Endothelial cell of umbilical vein (primary cell): ENCODE measurements at places on chromosomes 1 and 21. TPM values are rescaled to one million over a fixed set of nuclear protein-coding genes. Genes with fewer than 3 reads are reported as not detected.
A peak's percentile ranks its signal among the peaks of the same experiment; 100 is the strongest.

The FNDC5 gene
- 0.64 TPM in 1 of 2 replicates, not detected in the other for total RNA-seq

GRCh38 chr1:44660176-44660575, 14.1 kb downstream of the TMEM53 start:
- no peak overlapping the region for H3K4me3 ChIP-seq
- H3K36me3 ChIP-seq, result no peaks in the 10 kb centered on the region
- no peaks in the 10 kb centered on the region for H3K27me3 ChIP-seq
- H3K4me1 ChIP-seq, result no peaks in the 10 kb centered on the region

DNA sequence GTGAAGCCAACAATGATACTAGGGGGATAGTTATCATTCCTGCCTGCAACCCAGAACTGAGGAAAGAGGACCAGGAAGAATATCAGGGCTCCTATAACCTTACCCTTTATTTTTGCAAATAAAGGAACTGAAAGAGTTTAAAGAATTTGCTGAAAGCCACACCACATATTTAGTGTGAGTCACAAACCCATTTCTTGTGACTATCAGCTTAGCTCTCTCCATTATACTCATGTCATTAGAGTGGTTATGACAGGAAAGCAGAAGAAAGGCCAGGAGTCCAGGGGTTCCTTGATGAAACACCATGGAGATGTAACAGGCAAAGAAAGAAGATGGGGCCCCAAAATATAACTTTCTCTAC, 141.1 kb upstream of the SAMSN1 start:
- DNase-seq, result no peak
- peaks cover 10% of the 10 kb centered on the region for H3K4me1 ChIP-seq
- H3K4me3 ChIP-seq, result no peak overlapping the region

GRCh38 chr1:18398791-18399530, 81.8 kb upstream of the KLHDC7A start:
- no peaks in the 10 kb centered on the region for H3K36me3 ChIP-seq
- no peak for DNase-seq
- H3K4me1 ChIP-seq, result no peaks in the 10 kb centered on the region
- no peak overlapping the region for H3K4me3 ChIP-seq
- H3K27me3 ChIP-seq, result no peaks in the 10 kb centered on the region

GRCh38 chr1:245488346-245489129, 333.8 kb downstream of the KIF26B start:
- DNase-seq, result no peak
- H3K36me3 ChIP-seq, result no peaks in the 10 kb centered on the region
- no peaks in the 10 kb centered on the region for H3K4me1 ChIP-seq

- no peaks in the 10 kb centered on the region for H3K36me3 ChIP-seq
- H3K27ac ChIP-seq, result no peak overlapping the region
- H3K27me3 ChIP-seq, result no peaks in the 10 kb centered on the region
- no peak for DNase-seq
Observed at GRCh38 chr1:116556289-116557006, 14.4 kb downstream of the CD58 start.

DNA sequence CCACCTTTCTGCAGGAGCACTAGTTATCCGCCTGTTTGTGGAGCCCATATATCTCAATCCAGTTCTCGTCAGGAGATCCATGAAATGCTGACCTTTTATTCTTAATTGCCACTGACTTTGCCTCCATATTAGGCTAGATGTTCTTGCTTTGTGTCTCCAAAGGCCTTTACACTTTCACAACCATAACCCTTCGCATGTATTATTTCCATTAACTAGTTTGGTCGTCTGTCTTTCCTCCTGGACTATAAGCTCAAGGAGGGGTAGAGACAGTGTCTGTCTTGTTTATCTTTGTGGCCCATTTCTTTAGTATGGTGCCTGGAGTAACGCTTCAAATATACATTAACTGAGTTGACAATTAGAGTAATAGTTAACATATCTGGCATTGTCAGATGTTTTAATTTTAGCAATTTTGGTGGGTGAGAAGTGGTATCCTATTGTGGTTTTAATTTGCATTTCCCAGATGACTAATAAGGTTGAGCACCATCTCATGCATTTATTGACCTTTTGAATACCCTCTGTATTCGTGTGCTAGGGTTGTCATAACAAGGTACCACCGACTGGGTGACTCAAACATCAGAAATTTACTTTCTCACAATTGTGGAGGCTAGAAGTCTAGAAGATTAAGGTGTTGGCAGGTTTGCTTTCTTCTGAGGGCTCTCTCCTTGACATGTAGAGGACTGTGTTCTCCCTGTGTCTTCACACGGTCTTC, 21.7 kb upstream of the IL12RB2 start:
- H3K4me3 ChIP-seq, result no peak overlapping the region
- no peaks in the 10 kb centered on the region for H3K36me3 ChIP-seq
- peak; percentile 30 for DNase-seq
- H3K27ac ChIP-seq, result peak overlapping the region; percentile 45
- H3K27me3 ChIP-seq, result no peaks in the 10 kb centered on the region
- peaks cover 11% of the 10 kb centered on the region for H3K4me1 ChIP-seq

GRCh38 chr1:19785660-19786059, 14.1 kb downstream of the TMCO4 start:
- no peak overlapping the region for H3K4me3 ChIP-seq
- H3K36me3 ChIP-seq, result no peaks in the 10 kb centered on the region

The NVL gene
- 30.3 and 35.6 TPM in 2 replicates for total RNA-seq

The KRTAP13-1 gene
- not detected in 2 replicates for total RNA-seq

- DNase-seq, result no peak
- no peaks in the 10 kb centered on the region for H3K4me1 ChIP-seq
- H3K36me3 ChIP-seq, result no peaks in the 10 kb centered on the region
- H3K27ac ChIP-seq, result no peak overlapping the region
- H3K4me3 ChIP-seq, result no peak overlapping the region
Observed at GRCh38 chr21:25081096-25081495, 526.2 kb downstream of the MRPL39 start.

The NID1 gene
- total RNA-seq, result 87.0 and 102 TPM in 2 replicates

DNA sequence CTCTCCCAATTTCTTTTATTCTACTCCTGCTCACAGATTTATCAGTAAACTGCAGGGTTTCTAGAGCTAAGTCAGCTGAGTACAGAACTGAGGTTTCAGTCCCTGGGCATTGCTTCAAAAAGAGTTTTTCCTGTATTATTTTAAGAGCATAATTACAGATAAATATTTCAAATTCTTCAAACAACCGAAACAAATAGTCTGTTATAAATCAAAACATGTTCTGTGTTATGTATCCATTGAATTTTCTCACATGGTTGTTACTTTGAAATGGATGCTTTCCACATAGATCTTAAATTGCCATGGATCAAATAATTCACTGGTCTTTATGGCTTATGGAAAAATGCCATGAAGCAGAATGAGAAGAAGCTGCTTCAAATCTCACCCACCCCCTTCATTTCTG, 64.5 kb downstream of the LRRC8C start:
- no peak overlapping the region for H3K4me3 ChIP-seq
- H3K27me3 ChIP-seq, result no peaks in the 10 kb centered on the region
- H3K4me1 ChIP-seq, result peaks cover 65% of the 10 kb centered on the region
- H3K27ac ChIP-seq, result no peak overlapping the region
- DNase-seq, result no peak

The CCDC181 gene
- 0.18 and 0.78 TPM in 2 replicates for total RNA-seq

DNA sequence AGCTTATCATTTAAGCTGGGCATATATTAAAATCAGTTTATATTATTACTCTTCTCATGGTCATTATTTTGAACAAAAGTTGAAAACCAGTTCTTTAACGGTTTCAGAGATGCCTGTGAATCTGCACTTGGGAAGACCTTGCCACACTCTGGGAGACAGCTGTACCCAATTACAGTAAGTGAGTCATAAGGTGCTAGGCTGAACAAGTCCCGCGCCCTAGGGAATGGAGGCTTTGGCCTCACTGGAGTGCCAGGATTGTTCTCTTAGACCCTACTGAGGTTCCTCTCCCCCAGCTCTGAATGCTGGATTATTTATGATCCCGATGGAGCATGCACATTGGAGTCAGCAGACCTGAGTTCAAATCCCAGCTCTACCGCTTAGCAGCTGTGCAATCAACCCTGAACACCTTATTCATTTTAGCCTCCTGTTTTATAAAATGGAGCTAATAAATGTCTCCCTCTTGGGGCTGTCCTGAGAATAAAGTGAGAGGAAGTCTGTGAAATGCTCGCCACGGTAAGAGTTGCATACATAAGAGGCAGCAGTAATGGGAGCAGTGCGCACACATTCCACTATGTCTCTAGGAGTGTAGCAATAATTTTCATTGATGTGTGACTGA, 266.2 kb downstream of the FOXD2 start:
- peak; percentile 39 for DNase-seq
- H3K4me3 ChIP-seq, result no peak overlapping the region
- no peaks in the 10 kb centered on the region for H3K4me1 ChIP-seq
- H3K27me3 ChIP-seq, result peaks cover 20% of the 10 kb centered on the region
- no peaks in the 10 kb centered on the region for H3K36me3 ChIP-seq

DNA sequence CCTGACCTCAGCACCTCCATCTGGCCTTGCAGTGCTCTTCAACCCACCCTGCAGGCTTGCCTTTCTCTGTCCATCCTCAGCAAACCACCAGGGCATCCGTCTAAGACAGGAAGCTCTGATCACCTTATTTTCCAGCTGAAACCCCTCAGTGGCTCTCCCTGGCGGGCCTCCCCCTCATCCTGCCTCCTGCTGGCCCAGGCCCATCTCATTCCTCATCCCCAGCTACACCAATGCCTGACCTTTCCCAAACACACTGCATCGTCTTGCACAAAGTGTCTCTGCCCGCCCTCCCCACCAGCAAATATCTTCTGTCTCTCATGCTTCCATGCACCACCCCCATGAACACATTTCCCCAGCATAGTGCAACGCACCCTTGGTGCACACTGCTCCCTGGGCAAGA, 205.0 kb downstream of the TOMM20 start:
- H3K27ac ChIP-seq, result no peak overlapping the region
- DNase-seq, result no peak
- H3K4me3 ChIP-seq, result no peak overlapping the region
- no peaks in the 10 kb centered on the region for H3K36me3 ChIP-seq
- no peaks in the 10 kb centered on the region for H3K27me3 ChIP-seq

GRCh38 chr1:97999320-97999719, 78.5 kb upstream of the DPYD start:
- no peak overlapping the region for H3K4me3 ChIP-seq
- no peak overlapping the region for H3K27ac ChIP-seq
- no peaks in the 10 kb centered on the region for H3K36me3 ChIP-seq
- H3K27me3 ChIP-seq, result no peaks in the 10 kb centered on the region
